ENCODE measurements at places on chromosomes 13 and 19.

DNA sequence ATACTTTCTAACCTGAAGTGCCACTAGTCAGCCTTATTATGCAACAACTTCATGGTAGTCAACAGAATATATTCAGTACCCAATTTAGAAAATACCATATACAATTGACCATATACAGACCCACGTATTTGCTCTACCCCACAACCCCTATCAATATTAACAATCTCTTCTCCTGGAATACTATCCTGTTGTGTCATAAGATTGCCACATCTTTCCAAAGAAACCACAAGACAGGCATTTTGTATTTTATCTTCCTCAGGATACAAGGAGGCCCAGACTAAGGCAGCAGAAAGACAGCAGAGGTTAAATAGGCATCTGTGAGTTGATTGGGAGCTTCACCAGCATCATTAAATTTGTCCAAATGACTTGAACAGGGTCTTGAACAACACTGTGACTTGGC lies 4.5 kb downstream of the SPART start:
- H3K4me3 ChIP-seq = no peak overlapping the region
- no peaks in the 10 kb centered on the region for H3K36me3 ChIP-seq
- no peak overlapping the region for H3K27ac ChIP-seq
- peaks cover 6% of the 10 kb centered on the region for H3K4me1 ChIP-seq
- peaks cover 10% of the 10 kb centered on the region for H3K27me3 ChIP-seq

GRCh38 chr13:35793823-35794222 lies 317.3 kb upstream of the MAB21L1 start:
- H3K27me3 ChIP-seq = no peaks in the 10 kb centered on the region
- H3K4me3 ChIP-seq = no peak overlapping the region
- no peaks in the 10 kb centered on the region for H3K4me1 ChIP-seq
- no peak for DNase-seq
- H3K36me3 ChIP-seq = no peaks in the 10 kb centered on the region
- no peak overlapping the region for H3K27ac ChIP-seq

- H3K27me3 ChIP-seq = peaks cover 10% of the 10 kb centered on the region
- peaks cover 4% of the 10 kb centered on the region for H3K4me1 ChIP-seq
- H3K4me3 ChIP-seq = no peak overlapping the region
- H3K27ac ChIP-seq = no peak overlapping the region
- DNase-seq = no peak
Measured at GRCh38 chr13:51329606-51330005, 9.9 kb upstream of the SERPINE3 start.

- H3K36me3 ChIP-seq = no peaks in the 10 kb centered on the region
- DNase-seq = no peak
- no peak overlapping the region for H3K4me3 ChIP-seq
Measured at GRCh38 chr19:20164456-20164855, 2.6 kb upstream of the ZNF486 start.

DNA sequence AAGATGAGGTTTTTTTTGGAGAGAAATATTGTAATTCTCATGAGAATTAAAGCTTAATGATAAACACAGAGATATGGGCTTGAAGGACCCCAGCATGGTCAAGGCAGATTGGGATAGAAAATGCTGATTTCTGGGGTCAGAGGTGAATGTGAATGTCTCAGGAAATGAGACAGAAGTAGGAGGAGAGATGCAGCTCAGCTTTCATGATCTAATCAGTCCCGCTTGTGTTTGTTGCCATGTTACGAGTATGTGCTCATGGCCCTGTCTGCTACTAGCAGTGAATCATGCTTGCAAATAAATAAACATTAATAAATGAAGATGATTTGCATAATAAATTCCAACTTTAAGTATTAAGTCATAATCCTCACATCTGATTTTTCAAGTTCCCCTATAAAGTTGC lies 23.0 kb upstream of the NDFIP2 start:
- DNase-seq = no peak
- no peak overlapping the region for H3K4me3 ChIP-seq
- H3K27me3 ChIP-seq = no peaks in the 10 kb centered on the region
- H3K36me3 ChIP-seq = no peaks in the 10 kb centered on the region
- H3K27ac ChIP-seq = no peak overlapping the region

- peaks cover 32% of the 10 kb centered on the region for H3K4me1 ChIP-seq
- DNase-seq = no peak
- H3K4me3 ChIP-seq = peak overlapping the region; percentile 73
- peaks cover 3% of the 10 kb centered on the region for H3K27me3 ChIP-seq
Measured at GRCh38 chr19:40465025-40465556, 454 bp downstream of the BLVRB start.

- H3K4me3 ChIP-seq = no peak overlapping the region
- H3K27ac ChIP-seq = no peak overlapping the region
- DNase-seq = no peak
- H3K4me1 ChIP-seq = no peaks in the 10 kb centered on the region
- H3K36me3 ChIP-seq = no peaks in the 10 kb centered on the region
- H3K27me3 ChIP-seq = no peaks in the 10 kb centered on the region
Measured at GRCh38 chr13:106182404-106182803, 353.1 kb downstream of the EFNB2 start.

DNA sequence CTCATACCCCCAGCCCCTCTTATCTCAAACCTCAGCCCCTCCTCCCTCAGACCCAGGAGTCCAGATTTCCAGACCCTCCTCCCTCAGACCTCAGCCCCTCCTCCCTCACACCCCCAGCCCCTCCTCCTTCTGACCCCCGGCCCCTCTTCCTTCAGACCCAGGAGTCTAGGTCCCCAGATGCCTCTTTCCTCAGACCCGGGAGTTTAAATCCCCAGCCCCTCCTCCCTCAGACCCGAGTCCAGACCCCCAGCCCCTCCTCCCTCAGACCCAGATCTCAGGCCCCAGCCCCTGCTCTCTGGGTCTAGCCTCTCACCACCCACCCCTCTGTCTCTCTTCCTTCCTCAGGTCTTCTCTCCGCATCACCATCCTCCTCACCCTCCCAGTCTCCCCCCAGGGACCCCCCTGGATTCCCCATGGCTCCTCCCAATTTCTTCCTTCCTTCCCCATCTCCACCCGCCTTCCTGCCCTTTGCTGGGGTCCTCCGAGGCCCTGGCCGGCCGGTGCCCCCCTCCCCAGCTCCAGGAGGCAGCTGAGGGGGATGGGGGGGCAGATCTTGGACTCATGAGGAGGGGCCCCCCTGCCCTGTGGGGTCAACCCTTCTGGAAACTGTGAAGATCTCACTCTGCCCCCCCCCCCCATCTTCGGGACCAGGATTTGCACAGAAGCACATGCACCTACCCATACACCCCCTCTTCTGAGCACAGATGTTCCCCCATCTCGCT lies 10.7 kb downstream of the BCL3 start:
- no peak overlapping the region for H3K4me3 ChIP-seq
- no peaks in the 10 kb centered on the region for H3K27me3 ChIP-seq
- H3K36me3 ChIP-seq = peaks cover 9% of the 10 kb centered on the region
- H3K4me1 ChIP-seq = peaks cover 57% of the 10 kb centered on the region
- H3K27ac ChIP-seq = no peak overlapping the region
- DNase-seq = no peak

- H3K27me3 ChIP-seq = no peaks in the 10 kb centered on the region
- no peak for DNase-seq
- no peak overlapping the region for H3K4me3 ChIP-seq
- no peaks in the 10 kb centered on the region for H3K4me1 ChIP-seq
- no peak overlapping the region for H3K27ac ChIP-seq
- no peaks in the 10 kb centered on the region for H3K36me3 ChIP-seq
Measured at GRCh38 chr19:23547816-23548430, 139.1 kb downstream of the ZNF675 start.

GRCh38 chr13:51811046-51811445 lies 7.1 kb upstream of the DHRS12 start:
- peaks cover 33% of the 10 kb centered on the region for H3K4me1 ChIP-seq
- no peak overlapping the region for H3K27ac ChIP-seq
- H3K27me3 ChIP-seq = no peaks in the 10 kb centered on the region
- no peak for DNase-seq
- peaks cover 46% of the 10 kb centered on the region for H3K36me3 ChIP-seq
